ENCODE measurements at places on chromosomes 1 and 21.

DNA sequence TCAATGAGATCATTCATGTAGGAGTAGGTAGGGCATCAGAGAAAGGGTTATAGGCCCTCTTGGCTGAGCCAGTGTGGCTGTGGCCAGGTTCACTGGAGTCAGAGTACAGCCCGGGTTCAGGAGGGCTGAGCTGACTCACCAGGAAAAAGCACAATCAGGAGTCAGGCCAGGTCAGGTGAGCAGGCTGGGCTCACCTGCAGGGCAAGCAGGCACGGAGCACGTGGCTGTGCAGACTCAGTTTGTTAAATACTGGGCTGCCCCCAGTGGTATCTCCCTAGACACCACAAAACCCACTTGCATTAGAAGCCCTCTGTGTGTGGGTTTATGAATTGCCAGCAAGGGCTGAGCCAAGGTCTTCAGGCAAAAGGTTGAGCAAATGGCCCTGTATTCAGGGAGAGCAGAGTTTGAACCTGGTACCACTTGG, 122.1 kb upstream of the SERBP1 start:
- peak; percentile 70 for DNase-seq

GRCh38 chr1:182147136-182147820, 85.8 kb upstream of the ZNF648 start:
- no peak for DNase-seq

DNA sequence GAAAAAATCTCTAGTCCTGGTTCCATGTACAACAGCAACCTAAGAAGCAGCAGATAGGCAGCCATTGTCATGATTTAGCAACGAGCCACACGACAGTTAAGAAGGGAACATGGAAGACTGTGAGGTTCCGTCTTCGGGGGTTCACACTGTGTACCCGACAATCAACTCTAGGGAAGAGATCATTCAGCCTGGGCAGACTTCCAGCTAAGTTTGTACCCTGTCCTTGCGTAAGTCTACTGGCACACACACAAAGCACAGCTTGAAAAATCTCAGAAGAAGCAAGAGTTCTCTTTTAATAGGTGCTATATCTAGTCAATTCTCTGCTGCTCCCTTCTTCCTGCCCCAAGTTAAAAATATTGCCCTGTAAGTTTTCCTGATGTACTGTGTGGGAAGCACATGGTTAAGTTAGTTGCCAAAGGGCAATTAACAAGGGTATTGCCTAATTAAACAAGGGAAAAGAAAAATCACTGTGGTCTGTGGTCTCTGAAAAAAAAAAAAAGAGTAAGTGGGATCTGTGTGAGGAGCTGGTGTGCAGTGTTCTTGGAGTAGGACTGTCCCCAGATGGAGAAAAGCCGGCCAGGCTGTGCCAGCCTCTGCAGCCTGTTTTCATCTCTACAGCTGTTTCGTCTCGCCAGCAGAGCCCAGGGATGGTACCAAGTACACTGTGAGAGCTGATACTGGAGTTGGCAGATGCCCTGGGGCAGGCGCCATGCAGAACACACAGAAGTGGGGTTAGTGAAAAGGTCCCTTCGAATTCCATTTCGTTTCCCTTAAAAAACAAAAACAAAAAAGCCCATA, 6.4 kb upstream of the MYBPHL start:
- no peak for DNase-seq

GRCh38 chr1:60066001-60066400, 7.6 kb downstream of the C1orf87 start:
- DNase-seq = no peak

- no peak for DNase-seq
Observed at GRCh38 chr1:203612932-203613682, 13.5 kb upstream of the ATP2B4 start.
